Stimulated activated CD4-positive, alpha-beta T cell treated with anti-CD3 and anti-CD28 coated beads, Interleukin-15, amount 100 ng/mL, for 1 hour (primary cell): ENCODE measurements at places on chromosomes 4 and X.

DNA sequence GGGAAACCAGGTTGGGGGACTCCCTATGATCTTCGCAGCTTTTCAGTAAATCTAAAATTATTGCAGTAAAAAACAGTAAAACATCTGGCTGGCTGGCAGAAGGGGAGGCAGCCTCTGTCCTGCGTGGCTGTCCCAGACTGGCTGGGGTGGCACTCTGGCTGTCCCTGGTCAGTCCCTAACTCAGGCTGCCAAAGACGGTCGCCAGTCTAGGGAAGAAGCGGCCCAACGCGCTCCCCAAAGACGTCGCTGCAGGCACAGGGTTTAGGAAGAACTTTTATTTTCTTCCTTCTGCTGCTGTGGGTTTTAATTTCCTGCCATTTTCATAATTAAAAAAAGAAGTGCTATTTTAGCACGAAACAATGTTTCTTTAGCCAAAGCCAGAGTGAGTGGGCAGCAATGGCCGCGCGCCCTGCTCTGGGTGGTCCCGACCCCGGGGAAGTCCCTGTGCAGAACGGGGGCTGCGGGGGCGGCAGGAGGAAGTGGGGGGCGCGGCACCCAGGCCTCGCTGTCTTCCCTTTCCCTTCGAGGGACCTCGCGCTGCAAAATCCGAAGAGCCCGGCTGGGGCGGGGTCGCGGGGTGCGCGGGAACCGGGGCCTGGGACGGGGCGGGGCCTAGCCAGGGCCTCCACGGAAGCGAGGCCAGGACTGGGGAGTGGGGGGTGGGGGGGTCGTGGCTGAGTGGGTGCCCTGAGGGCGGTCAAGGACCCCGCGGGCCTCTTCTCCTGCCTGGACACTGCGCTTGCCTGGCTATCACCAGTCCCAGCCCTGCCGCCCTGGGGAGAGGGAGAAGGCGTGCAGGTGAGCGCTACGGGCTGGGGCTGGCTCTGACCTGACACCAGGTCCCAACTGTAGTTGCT, 6.3 kb upstream of the LETM1 start:
- no peak for DNase-seq

- no peak for DNase-seq
Measured at GRCh38 chr4:35250761-35251160, 993.6 kb downstream of the ARAP2 start.

GRCh38 chrX:154090731-154091130, 6.8 kb downstream of the MECP2 start:
- DNase-seq: no peak

DNA sequence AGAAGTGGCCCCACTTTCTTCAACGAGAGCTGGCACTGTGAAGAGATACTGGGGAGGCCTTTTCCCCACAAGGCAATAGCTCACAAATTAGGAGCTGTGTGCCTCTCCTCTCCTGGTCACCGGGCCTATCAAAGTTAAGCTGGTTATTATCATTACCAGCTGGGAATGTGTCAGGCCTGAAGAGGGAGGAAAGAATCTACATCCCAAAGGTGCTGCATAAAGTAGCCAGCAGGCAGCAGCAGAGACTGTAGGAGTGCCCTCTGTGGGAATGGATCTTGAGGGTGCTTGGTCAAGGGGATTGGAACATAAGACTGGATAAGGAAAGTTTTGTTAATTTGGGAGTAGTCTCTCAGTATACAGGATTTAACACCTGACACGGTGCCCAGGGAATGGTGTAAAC, 9.1 kb upstream of the TMPRSS11D start:
- DNase-seq: no peak

GRCh38 chrX:149638860-149639259, 7.3 kb upstream of the TMEM185A start:
- no peak for DNase-seq

- DNase-seq: no peak
Measured at GRCh38 chr4:48604041-48604440, 114.0 kb downstream of the ZAR1 start.

GRCh38 chrX:109270580-109271484, 211.1 kb downstream of the GUCY2F start:
- no peak for DNase-seq

DNA sequence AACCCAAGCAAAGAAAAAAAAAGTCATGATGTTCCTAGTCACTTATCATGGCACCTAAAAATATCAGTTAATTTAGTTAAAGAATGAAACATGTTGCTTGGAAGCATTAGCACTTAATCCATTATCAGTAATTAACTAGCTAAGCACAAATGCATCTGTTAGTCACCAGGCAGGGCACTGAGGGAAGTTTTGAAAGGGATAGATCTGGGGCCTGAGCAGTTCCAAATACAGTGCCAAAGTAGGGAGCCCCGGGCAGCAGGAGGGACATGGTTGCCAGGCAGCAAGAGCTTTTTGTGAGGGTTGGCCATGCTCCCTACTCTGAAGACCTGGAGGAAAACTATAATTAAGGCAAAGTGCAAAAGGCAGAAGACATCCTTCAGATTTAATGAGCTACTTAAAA, 62.0 kb downstream of the PHKA1 start:
- no peak for DNase-seq

- DNase-seq: no peak
Measured at GRCh38 chr4:166415749-166416148, 542.7 kb downstream of the TLL1 start.

DNA sequence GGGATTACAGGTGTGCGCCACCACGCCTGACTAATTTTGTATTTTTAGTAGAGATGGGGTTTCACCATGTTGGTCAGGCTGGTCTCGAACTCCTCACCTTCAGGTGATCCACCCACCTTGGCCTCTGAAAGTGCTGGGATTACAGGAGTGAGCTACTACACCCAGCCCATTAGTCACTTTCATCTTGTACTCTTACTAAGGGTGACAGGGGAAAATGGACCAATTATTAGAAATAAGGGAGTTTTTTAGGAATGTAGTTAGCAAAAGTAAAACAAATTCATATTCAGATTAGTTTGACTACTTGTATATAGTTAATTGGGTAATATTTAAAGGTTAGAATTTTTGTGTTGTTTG, 26.1 kb downstream of the SMARCA5 start:
- DNase-seq: no peak

GRCh38 chr4:115126491-115126890, 13.1 kb upstream of the NDST4 start:
- no peak for DNase-seq

DNA sequence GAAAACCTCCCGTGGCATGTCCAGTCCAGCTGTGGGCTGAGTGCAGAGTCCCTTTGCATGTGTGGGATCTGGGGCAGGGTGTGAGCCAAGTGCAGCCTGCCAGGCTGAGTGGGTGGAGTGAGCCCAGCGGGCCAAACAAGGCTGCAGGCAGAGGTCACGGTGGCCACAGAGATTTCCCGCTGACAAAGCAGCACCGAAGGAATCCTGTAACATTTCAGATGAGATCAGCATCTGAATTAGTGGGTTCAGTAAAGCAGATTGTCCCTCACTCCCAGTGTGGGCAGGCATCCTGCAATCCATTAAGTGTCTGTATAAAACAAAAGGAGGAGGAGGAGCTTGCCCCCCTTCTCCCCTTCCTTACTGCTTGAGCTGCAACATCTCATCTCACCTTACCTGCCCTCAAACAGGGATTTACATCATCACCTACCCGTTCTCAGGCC, 324.4 kb downstream of the FAT4 start:
- no peak for DNase-seq

GRCh38 chr4:39502019-39502663, 25.1 kb downstream of the UGDH start:
- DNase-seq: no peak

DNA sequence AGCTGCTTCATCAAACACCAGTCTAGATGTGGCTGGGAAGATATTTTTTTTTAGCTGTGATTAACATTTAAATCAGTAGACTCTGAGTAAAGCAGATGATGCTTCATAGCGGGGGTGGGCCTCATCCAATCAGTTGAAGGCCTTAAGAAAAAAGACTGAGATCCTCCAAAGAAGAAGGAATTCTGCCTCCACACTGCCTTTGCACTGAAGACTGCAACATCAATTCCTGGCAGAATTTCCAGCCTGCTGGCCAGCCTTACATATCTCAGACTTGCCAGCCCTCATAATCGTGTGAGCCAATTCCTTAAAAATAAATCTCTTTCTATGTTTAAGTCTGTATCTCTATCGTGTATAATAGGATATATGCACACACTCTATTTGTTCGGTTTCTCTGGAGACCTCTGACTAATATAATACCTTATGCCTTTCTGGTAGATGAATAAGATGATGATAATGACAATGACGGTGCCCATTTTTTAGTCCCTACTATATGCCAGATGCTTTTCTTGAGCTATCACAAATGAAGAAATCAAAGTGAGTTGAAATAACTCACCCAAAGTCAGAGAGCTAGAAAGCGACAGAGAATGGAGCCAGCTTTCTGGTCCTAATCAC, 66.1 kb upstream of the SOD3 start:
- DNase-seq: no peak

GRCh38 chrX:40085102-40085551, 12.6 kb downstream of the BCOR start:
- no peak for DNase-seq

- DNase-seq: peak; percentile 26
Measured at GRCh38 chr4:107931775-107932321, 499 bp downstream of the CYP2U1 start.

DNA sequence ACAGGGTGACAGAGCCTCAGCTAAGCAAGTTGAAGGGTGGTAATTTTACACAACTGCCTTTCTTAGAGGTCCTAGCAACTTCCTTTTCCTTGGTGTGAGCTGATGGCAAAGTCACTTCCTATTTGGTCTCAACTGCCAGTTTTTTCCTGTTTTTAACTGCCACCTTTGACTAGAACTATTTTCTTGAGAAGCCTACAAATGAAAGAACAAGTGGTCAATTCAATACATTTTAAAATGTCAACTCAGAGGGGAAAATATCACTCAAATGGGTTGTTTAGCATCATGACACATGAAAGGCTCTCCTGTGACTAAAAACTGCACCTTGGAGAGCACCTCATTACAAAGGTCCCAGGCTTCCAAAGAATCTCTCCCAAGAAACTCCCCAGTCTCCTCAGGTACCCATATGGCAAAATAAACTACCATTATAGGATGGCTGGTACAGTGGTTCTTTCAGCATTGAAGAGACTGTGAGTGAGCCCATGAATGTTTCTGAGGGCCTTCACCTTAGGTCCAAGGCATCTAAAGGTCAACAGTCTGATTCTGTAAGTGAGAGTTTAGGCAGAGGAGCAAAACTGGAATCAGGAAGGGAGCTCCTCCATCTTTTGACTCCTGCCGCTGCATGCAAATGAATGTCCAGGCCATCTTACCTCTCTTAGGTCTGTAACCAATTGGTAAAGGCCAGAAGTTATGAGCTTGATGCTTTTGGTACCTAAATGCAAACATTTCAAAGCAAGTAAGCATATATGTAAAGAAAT, 5.5 kb upstream of the STK26 start:
- DNase-seq: no peak

DNA sequence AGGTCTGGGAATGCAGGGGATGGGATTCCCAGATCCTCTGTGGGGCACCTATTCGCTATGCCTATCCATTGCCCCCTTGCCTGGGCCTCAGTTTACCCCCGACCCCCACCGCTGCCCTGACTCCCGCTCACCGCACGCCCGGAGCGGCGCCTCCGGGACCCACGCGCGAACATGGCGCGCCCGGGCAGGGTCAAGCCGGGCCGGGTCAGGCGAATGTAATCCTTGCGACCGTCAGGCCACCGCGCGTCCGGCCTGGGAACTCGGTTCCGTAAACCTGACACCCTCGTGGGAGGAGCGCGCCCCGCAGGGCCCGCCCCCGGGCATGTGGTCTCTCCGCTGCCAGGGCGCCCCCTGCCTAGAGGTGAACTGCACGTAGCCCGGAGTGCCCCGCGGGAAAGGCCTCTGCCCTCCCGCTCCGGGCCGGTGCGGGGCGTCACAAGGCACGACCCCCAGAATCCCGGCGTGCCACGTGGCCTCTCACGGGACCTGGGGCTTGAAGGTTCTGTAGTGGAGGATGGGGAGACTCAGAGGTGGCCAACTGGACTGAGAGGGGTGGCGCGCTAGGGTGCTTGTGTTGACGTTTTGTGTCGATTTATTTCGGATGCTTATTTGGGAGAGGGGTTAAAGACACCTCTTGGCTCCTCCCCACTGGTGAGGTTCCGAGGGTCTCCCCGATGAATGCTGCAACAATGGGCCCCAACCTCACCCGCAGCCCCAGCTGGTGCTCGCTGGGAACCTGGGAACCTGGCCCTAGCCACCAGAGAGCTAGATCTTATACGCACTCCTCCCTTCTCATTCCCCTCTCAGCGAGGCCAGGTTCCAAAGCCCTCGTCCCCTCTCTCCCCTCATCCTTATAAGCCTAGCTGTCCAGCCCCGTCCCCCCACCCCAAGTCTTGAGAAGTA, at the start of gene PRICKLE3:
Gene PRICKLE3 (minus strand): TSS at position 249 of the 903 bp plus-strand sequence. CDS start 76 bp downstream, at position 173.
- peak; percentile 48 for DNase-seq

DNA sequence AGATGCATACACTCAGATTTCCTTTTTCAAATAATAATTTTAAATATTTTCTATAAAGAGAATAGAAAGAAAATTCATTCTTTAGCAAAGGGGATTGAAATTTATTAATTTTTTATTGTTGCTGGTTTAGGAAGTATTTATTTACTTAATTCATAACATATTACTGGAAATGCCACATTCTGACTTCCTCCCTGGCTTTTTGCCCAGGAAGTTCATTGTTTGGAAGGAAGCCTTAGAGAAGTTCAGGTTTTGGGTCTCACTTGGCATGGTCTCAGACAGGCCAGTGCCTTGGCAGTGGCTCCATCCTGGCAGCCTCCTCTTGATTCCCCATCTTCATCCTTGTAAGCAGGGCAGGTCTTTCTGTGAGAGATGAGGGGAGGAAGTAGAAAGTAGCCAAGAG, 50.5 kb downstream of the IL15 start:
- DNase-seq: no peak

DNA sequence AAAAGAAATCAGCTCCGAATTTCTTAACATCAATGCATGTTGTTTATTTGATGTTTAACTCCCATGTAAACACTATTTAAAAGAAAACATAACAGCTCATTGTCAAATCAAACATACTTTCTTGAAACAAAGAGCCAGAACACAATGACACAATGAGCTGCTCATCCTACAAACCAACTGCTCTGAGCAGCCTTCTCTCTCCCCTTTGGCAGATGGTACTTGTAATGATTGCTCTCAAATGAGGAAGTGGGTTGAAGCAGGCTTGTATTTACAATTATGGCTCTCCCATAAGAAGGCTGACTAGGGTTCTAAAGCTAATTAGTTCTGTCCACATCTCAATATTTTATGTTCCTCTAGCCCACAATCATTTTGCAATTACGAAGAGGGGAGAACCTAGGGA, 637.8 kb upstream of the ADGRL3 start:
- no peak for DNase-seq

GRCh38 chr4:10416441-10416840, 40.8 kb downstream of the ZNF518B start:
- DNase-seq: no peak
